ENCODE measurements at places on chromosomes 5 and 9. TPM values are rescaled to one million over a fixed set of nuclear protein-coding genes. Genes with fewer than 3 reads are reported as not detected.

The STPG3 gene
- total RNA-seq: not detected

- peaks cover 3% of the 10 kb centered on the region for H3K36me3 ChIP-seq
- H3K4me1 ChIP-seq: peaks cover 23% of the 10 kb centered on the region
- no peak overlapping the region for H3K27ac ChIP-seq
- H3K27me3 ChIP-seq: no peaks in the 10 kb centered on the region
- H3K4me3 ChIP-seq: no peak overlapping the region
Measured at GRCh38 chr9:113516840-113517577, 53.5 kb downstream of the RGS3 start.

GRCh38 chr9:107827304-107827703 is 337.7 kb upstream of the KLF4 start:
- H3K4me3 ChIP-seq: no peak overlapping the region
- H3K27me3 ChIP-seq: no peaks in the 10 kb centered on the region
- DNase-seq: no peak
- H3K36me3 ChIP-seq: no peaks in the 10 kb centered on the region

- H3K4me1 ChIP-seq: no peaks in the 10 kb centered on the region
- DNase-seq: no peak
- no peak overlapping the region for H3K4me3 ChIP-seq
- no peak overlapping the region for H3K27ac ChIP-seq
- H3K36me3 ChIP-seq: no peaks in the 10 kb centered on the region
Measured at GRCh38 chr9:109812818-109813281, 32.9 kb downstream of the PALM2AKAP2 start.

DNA sequence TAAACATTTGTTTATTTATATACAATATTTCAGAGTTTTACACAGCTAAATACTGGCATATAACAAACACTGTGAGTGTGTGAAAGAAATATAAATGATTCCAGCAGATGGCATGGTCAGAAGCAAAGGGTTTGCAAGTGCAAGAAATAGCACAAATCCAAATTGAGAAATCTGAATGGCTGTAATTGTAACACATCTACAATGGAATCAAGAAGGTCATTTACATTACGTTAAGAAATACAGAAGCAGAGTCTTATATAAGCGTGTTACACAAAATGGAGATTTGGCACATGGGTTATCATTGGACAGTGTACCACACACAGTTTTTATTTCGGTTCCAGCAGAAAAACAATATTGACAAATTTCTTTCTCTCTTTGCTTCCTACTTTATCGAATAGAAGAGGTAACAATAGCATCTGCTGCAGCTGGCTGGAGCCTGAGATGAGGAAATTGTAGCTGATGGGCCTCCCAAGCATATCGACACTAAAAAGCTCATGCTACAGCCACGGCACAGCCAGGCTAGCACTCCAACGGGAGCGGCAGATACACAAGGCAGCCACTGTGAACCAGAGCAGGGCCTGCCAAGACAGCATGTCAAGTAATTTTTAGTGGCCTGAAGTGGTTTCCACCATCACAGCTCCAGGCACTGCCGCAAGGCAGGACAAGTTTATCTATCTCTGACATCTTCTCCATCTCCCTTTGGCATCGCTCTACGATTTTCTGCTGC is 564.6 kb upstream of the DMAC1 start:
- no peak for DNase-seq
- no peaks in the 10 kb centered on the region for H3K36me3 ChIP-seq
- peaks cover 32% of the 10 kb centered on the region for H3K4me1 ChIP-seq
- no peaks in the 10 kb centered on the region for H3K27me3 ChIP-seq

DNA sequence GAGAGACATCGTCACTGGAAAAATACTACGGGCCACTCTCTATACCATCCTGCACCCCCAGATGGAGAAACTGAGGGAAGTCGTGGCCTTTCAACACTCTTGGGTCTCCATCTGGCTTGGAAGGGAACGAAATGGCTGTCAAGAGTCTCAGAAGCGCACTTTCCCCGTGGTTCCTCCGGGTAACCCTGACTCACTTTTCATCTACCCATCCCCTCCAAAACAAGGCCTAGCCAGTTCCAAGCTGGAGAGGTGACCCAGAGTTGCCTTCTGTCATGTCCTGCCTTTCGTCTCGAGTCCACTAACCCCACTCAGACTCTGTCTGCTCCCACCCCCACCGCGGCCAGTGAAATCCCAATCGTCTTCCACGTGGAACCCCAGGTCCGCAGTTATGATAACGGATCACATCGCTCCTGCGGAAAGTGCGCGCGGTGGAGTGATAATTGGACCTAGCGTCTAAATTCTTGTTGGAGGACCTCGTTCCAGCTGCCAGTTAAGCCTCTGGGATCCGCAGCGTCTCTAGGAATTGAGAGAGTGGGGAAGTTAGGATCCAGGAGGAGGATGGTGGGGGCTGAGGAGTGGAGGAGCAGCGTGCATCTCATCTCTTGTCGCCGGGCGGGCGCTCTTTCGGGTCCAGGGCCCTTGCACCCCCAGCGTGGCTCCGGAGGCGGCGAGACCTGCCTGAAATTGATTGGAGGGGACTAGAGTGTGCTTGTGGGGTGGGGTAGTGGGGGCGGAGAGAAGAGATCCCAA is 4.6 kb downstream of the CDKN2A start:
- no peak for DNase-seq
- no peaks in the 10 kb centered on the region for H3K27me3 ChIP-seq
- no peak overlapping the region for H3K4me3 ChIP-seq

The NDST1 gene
- 110 TPM for total RNA-seq
